OCI-LY7 (cell line): ENCODE measurements at places on chromosomes 6 and 20. TPM values are rescaled to one million over a fixed set of nuclear protein-coding genes. Genes with fewer than 3 reads are reported as not detected.

The MAP3K5 gene
- 16.6 and 17.1 TPM in 2 replicates for total RNA-seq

The LHFPL5 gene
- total RNA-seq = not detected in 2 replicates

- no peak for DNase-seq
Measured at GRCh38 chr20:52817981-52818380, 154.2 kb upstream of the TSHZ2 start.

- DNase-seq = no peak
Measured at GRCh38 chr6:95197590-95197989, 379.7 kb upstream of the MANEA start.

DNA sequence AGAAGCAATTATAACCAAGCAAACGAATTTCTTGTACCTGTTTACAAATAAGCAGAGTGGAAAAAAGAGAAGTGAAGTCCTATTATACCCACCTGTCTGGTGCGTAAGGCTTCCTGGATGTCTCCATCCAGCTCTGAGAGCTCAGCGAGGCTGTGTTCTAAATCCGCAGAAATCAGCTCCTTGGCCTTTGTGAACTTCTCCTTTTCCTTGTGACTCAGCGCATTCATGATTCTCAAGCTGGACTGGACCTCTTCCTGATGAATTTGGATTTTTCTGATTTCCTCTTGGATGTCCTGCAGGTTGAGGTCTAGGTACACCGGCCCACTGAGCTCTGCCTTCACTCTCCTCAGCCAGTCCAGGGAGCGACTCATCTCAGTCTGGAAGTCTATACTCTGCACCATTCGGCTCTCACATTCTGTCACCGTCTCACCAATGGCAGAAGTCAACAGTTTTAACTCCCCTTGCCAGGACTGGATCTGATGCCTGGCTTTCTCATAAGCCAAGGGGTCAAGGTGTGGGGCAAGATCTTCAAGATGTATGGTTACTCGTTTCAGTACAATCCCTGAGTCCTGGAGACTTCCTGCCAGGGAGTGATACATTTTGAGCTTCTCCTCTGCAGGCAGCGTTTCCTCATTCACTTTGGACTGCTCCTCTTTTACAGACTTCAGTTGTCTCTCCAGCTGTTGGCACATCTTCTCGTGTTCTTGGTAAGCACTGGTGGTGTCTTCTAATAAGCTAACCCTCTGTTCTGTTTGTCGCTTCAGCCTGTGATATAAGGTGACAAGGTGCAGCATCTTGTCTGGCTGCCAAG lies 307.3 kb downstream of the SYNE1 start:
- no peak for DNase-seq
